ENCODE measurements at places on chromosomes 12 and 14. TPM values are rescaled to one million over a fixed set of nuclear protein-coding genes. Genes with fewer than 3 reads are reported as not detected.

DNA sequence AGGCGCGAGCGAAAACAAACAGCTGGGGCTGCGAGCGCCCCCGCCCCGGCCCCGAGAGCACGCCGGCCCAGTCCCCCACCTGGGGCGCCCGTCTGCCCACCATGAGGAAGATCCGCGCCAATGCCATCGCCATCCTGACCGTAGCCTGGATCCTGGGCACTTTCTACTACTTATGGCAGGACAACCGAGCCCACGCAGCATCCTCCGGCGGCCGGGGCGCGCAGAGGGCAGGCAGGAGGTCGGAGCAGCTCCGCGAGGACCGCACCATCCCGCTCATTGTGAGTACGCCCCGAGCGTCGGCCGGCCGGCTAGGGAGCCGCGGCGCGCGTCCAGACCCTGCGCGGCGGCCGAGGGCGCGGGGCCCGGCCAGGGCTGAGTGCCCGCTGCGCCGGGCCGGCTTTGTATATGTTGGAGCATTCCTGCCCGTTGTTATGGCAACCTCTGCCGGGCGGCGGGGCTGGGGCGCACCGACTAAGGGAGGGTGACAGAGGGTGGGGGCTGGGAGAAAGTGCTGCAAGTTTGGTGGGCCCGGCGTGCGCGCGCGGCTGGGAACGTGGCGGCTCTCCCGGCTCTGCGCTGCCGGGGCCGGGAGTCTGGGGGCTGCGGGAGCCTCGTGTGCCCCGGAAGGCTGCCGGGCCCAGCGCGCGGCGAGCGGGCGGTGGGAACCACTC, 367 bp downstream of the GALNT16 start:
- H3K27ac ChIP-seq: no peak overlapping the region
- no peak for DNase-seq
- no peak overlapping the region for H3K4me3 ChIP-seq
- peaks cover 17% of the 10 kb centered on the region for H3K4me1 ChIP-seq
- peaks cover 18% of the 10 kb centered on the region for H3K27me3 ChIP-seq

GRCh38 chr12:63900922-63901793, 56.7 kb downstream of the SRGAP1 start:
- H3K4me1 ChIP-seq: no peaks in the 10 kb centered on the region
- no peak overlapping the region for H3K27ac ChIP-seq
- H3K27me3 ChIP-seq: peaks cover 3% of the 10 kb centered on the region

GRCh38 chr14:95774265-95775160, 60.6 kb upstream of the TCL1A start:
- H3K4me1 ChIP-seq: no peaks in the 10 kb centered on the region
- H3K4me3 ChIP-seq: no peak overlapping the region
- no peaks in the 10 kb centered on the region for H3K27me3 ChIP-seq

DNA sequence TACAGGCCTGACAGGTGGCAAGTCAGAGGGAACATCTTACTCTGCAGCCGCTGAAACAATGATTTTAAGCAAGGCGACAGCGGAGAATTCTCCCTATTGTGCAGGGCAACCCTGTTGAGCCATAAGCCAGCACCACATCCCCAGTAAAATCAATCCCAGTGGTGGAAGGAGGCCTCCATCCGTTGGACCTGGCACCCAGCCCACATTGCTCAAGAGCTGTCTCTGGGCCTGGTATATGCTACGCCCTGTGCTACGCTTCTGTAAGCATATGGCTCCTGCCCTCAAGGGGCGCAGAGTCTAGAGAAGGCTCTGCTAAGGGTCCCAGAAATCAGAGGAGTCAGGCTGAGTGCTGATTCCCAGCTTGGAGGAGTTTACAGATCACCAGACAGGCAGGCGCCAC, 265.5 kb downstream of the CACNA1C start:
- H3K27ac ChIP-seq: no peak overlapping the region
- DNase-seq: no peak
- H3K4me1 ChIP-seq: no peaks in the 10 kb centered on the region

GRCh38 chr14:36426836-36427235, 93.2 kb downstream of the NKX2-1 start:
- DNase-seq: no peak
- H3K4me1 ChIP-seq: no peaks in the 10 kb centered on the region
- H3K36me3 ChIP-seq: no peaks in the 10 kb centered on the region
- no peak overlapping the region for H3K27ac ChIP-seq

DNA sequence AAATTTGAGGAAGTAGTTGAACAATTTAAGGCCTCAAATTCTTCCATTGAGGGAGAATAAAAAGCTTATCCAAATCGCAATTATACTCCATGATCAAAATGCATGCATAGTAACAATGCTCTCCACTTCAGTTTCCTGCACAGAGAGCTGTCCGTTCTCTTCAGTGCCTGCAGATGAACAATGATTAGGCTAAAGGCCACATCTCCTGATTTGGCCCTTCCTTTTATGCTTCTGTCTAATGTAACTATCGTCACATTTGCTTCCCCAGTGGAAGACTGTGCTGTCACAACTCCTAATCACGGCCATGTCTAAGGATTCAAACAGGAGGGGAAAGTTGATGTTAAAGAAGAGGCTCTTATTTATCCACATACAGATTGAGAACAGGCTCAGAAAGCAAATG, 113.6 kb upstream of the NPAS3 start:
- no peak for DNase-seq
- H3K4me1 ChIP-seq: no peaks in the 10 kb centered on the region
- no peaks in the 10 kb centered on the region for H3K36me3 ChIP-seq
- no peaks in the 10 kb centered on the region for H3K27me3 ChIP-seq

Gene P2RX2
- total RNA-seq: not detected

Gene SNAPC1
- total RNA-seq: 3.9 TPM

Gene CLEC12A
- total RNA-seq: not detected
